Right hindlimb (tissue), 1 donor: ENCODE measurements at places on chromosomes 6 and 20.

DNA sequence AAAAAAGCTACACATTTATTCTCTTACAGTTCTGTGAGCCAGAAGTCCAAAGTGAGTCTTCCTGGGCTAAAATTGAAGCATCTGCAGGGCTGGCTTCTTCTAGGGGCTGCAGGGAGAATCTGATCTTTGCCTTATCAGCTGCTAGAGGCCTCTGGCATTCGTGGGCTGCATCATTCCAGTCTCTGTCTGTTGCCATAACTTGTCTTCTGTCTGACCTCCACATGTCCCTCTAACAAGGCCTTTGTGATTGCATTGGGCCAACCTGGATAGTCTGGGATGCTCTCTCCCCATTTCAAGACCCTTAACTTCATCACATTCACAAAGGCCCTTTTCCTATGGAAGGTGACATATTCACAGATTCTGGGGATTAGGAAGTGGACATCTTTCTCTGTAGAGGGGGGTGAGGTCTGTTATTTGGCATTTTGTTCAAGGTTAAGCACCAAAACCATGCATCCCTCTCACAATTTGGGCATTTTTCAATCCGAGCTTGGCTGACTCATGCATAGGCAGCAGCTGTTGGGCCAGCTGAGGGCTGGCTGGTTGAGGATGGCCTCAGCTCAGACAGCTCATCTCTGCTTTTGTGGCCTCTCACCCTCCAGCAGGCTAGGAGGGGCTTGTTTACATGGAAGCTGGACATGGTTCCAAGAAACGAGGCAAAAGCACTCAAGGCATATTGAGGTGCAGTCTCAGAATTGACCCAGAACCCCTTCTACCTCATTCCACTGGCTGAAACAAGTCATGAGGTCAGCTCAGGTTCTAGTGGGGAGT lies 116.1 kb upstream of the NXT1 start:
- no peak for DNase-seq

GRCh38 chr6:35449287-35449881 lies 2.8 kb upstream of the FANCE start:
- no peak for DNase-seq

GRCh38 chr6:117288083-117288715 lies 22.8 kb downstream of the VGLL2 start:
- no peak for DNase-seq

GRCh38 chr20:41349943-41350342 lies 9.3 kb downstream of the LPIN3 start:
- DNase-seq: no peak

- no peak for DNase-seq
Observed at GRCh38 chr20:24664266-24664986, 195.0 kb downstream of the SYNDIG1 start.
